ENCODE measurements at places on chromosomes 6 and 20.

- DNase-seq: peak; percentile 92
These were observed 84.8 kb downstream of the CD40 start for GRCh38 chr20:46202766-46203509.

GRCh38 chr20:41213150-41213820 lies 75.9 kb downstream of the PLCG1 start:
- DNase-seq: peak; percentile 63

DNA sequence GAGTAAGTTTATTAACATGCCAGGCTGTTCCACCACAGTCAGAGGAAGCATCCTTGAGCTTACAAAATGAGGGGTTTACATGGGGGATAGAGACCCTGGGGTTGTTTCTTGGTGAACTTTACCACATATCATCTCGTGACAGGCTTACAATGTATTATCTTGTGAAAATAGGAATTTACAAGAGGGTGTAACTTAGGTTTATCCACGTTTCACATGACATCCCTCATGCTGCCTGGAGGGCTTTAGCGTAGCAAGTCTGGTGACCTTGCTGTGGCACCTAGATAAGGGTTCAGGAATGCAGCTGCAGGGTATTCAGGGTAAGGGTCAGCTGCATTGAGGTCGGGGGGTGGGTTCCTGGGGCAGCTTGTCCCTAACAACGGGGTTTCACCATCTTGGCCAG lies 154.6 kb upstream of the ARG1 start:
- no peak for DNase-seq

DNA sequence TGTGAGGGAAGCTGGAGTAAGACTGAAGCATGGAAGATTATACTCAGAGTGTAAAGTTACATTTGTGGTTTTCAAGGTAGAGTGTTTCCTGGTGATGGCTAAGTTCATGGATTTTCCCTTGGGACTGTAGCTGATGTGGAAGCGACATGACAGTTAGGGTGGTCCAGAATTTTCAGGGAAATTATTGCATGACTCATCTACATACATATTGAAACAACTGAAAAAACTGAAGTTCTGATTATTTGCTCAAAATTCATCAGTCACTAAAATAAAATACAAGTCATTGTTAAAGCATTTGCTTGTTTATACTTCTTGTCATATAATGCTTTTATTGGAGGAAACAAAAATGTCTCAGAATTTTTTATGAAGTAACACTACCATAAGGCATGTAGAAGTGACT lies 700.0 kb downstream of the RFPL4B start:
- DNase-seq: no peak

- no peak for DNase-seq
These were observed 102.6 kb downstream of the SNAP25 start for GRCh38 chr20:10321138-10321717.

DNA sequence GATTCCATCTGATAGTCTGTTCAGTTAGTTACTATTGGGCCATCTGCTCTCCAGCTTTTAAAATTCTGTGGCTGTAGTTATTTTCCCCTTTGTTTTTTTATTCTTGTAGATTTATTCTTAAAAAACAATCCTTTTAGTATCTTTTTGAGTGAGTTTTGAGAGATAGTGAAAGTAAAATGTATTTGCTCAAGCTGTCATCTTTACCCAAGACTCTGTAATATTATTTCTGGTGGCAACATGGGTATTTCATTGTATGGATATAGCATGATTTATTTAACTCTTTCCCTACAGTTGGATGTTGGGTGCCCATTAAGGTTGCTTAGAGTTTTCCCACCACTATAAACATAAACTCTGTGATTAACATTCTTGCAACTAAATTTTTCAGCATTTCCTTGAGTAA lies 24.6 kb downstream of the STK4 start:
- DNase-seq: no peak

- peak; percentile 77 for DNase-seq
These were observed 23.9 kb downstream of the RPRD1B start for GRCh38 chr20:38057351-38057972.

- no peak for DNase-seq
These were observed 150.8 kb upstream of the PMEPA1 start for GRCh38 chr20:57860576-57860975.

GRCh38 chr6:167825332-167826229 lies 1.1 kb upstream of the AFDN start:
- peak; percentile 77 for DNase-seq

DNA sequence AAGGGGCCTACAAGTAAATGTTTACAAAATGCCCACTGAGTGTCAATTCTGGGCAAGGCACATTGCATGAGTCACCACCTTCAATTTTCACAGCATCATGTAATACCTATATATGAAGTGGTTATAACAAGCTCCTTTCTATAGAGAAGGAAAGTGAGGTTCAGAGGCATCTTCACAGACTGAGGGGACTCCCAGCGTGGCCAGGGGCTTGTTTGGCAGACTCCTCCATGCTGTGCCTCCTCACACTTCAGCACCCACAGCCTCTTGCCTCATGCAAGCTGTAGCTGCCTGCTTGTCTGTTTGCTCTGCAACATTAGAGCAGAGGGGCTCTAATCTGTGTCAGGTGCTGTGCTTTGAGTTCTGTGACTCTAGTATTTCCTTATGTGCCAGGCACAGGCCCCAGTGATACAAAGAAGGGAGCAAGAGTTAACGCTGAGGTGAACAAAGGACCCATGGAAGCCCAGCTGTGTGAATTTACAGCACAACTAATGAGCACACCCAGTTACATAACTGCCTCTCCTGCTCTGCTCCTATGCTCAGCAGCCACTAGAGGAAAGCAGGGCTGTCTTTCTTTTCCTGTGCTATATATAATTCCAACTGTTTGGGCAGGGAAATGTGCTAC lies 72.3 kb downstream of the ZHX3 start:
- peak; percentile 84 for DNase-seq

DNA sequence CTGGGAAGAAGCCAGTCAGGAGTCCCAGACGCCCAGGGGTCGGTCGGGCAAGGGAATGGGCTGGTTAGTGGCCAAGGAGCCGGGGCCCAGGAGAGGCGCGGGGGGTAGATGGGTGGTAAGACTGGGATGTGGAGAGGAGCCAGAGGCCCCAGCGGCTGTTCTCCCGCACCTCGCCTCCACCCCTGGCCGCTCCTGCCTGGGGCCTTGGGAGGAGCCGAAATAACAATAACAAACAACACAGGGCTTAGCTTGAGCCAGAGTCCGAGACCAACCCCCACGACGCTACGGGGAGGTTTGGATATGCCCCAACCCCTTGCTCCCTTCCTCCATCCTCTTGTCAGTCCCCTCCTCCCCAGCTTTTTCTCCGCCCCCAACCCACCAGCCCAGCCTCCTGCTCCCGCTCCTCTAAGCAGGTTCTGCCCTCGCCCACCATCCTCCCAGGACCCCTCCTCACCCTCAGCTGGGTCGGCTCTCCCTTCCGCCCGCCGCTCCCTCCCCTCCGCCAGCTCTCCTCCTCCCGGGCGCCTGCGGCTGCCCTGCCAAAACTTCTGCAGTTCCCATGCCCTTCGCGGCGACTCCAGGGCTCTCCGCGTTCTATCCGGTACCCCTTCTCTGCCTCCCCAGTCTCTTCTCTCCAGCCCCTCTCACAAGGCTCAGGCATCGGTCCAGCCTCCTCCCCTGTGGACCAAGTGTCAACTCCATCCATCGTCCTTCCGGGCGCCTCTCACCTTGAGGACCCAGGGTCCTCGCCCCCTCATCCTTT lies 1.1 kb downstream of the RNF39 start:
- DNase-seq: peak; percentile 51

DNA sequence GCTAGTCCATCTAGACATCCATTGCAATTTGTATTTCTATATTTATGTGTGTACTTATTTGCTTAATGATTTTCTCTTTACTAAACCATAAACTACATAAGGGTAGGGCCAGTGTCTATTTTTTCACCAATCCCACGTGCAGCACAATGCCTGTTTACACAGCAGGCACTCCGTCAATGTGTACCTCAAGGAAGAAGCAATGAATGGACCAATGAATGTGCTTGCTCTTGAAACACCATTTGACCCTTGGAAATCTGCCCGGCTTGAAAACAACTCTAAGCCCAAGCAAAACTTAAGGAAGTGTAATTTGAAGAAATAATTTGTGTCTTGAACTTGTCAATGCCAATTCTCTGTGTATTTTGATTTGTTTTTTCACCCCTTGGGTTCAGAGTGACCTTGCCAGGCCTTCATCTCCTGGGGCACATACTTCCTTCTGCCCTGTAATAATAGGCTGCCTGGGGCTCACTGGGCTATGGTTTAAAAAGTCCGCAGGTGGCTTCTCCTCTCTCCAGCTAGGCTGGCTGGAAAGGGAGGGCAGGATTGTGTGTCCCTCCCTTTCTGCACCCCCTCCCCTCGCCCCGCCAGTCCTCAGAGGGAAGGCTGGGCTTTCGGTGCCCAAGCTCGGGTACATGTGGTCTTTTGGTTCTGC lies 140.8 kb upstream of the ARMC2 start:
- peak; percentile 96 for DNase-seq

- no peak for DNase-seq
These were observed 93.4 kb upstream of the PTPRT start for GRCh38 chr20:43283126-43283525.
